Activated T-helper 2 cell treated with anti-CD3 and anti-CD28 coated beads, Interferon-gamma antibody, Interleukin-2, Interleukin-4, amounts not matched to agents 10 μg/mL and 5 μg/mL and 100 μg/mL, durations not matched to agents 14 hours and 24 hours and 36 hours (primary cell): ENCODE measurements at places on chromosomes 5 and 9. TPM values are rescaled to one million over a fixed set of nuclear protein-coding genes. Genes with fewer than 3 reads are reported as not detected.

Gene SLC4A9
- total RNA-seq = 0.18 TPM in 1 of 2 replicates, not detected in the other

DNA sequence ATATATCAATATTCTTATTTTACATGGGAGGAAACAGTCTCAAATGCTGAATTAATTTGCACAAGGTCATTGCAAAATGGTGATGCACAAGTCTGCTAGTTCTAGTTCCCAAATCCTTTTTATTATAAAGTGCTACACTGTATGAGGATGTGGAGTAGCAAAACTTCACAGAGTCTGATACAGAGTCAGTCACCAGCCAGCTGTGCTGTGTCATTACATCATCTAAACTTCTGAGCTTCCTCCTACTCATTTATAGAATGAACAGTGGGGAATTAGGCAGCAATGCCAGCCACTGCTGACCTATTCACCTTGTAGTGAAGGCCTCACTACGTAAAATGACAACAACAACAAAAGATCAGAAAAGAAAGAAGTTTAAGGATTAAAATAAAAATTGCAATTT is 357.8 kb downstream of the TMEM167A start:
- no peak for DNase-seq

Gene TTC16
- 0.18 TPM in 1 of 2 replicates, not detected in the other for total RNA-seq

DNA sequence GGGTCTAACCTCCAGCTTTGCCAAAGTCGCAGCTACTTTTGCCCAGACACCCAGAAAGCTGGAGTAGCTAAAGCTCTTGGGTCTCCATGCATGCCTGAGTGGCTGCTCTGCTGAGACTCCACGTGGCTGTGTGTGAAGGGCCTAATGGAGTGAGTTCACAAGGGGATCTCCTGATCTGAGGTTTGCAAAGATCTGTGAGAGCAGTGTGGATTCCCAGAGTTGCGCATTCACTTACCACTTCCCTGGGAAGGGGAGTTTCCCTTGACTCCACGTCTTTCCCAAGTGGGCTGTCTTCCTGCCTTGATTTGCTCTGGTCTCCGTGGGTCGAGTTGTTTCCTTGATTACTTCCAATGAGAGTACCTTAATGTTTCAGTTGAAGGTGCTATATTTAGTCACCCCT is 17.6 kb upstream of the CDKN2B start:
- no peak for DNase-seq
